ENCODE measurements at places on chromosomes 6 and 20.

DNA sequence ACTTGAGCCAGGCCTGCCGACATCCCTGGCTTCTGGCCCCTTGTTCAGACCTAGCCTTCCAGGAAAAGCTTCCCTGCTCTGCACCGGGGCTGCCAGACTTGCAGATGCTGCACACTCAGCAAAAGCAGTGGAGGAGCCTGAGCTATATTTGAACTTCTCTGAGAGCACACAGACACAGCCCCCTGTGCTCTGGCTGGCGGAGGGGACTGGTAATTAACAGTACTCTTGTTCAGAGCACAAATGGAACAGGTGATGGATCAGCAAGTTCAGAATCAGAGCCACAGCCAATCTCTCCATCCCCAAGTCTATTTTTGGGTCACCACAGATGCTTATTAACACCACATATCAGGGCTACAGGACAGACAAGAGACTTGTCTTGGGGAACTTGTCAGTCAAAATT lies 27.6 kb upstream of the RIMS4 start:
- no peak for DNase-seq

GRCh38 chr6:125367036-125367782 lies 65.4 kb upstream of the HDDC2 start:
- no peak for DNase-seq

GRCh38 chr6:122753000-122753687 lies 26.4 kb upstream of the FABP7 start:
- DNase-seq, result no peak

GRCh38 chr6:167400482-167401138 lies 75.7 kb downstream of the TTLL2 start:
- DNase-seq, result no peak

DNA sequence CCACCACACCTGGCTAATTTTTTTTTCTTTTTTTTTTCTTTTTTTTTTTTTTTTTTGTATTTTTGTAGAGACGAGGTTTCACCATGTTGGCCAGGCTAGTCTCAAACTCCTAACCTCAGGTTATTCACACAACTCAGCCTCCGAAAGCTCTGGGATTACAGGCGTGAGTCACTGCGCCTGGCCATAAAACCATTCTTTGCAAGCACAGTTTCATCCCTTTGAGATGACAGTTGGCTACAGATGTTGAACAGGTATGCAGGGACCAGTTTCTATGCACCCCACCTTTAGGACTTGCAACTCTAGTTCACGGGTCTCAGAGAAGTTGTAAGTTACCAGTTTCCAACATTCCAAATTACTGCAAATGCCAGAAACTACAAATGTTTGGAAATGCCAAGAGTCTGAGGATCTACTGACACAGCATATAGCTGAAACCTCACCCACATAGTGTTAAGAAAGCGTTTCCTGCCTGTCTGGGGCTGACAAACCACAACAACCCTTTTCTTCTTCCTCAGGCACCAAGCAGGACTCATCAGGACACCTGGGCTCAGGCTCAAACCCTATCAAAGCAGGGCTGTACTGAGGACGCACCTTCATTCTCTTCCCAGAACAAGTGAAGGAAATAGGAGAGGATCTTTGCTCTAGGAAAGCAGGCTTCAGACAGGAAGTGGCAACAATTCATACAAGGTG lies 22.9 kb downstream of the ARHGAP18 start:
- peak; percentile 12 for DNase-seq

DNA sequence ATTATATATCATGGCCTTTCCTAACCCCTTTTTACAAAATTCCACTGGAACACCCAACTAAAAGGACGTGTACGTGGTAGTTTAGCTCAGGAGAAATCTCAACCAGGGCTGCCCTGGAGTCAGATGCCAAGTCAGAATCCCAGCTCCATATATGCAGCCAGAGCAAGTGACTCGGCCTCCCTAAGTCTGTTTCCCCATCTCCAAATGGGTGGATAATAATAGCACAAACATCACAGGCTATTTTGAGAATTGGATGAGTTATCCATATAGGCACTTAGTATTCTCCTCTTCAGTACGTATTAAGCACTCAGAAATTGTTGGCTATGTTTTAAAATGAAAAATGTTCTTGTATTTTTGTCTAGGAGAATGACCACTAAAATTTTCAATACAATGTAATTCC lies 481.5 kb downstream of the CD109 start:
- no peak for DNase-seq

- no peak for DNase-seq
Measured at GRCh38 chr20:50054626-50055511, 58.1 kb downstream of the UBE2V1 start.

- no peak for DNase-seq
Measured at GRCh38 chr6:73823832-73824231, 127.8 kb downstream of the CD109 start.

- no peak for DNase-seq
Measured at GRCh38 chr6:100300221-100300736, 164.4 kb downstream of the SIM1 start.

DNA sequence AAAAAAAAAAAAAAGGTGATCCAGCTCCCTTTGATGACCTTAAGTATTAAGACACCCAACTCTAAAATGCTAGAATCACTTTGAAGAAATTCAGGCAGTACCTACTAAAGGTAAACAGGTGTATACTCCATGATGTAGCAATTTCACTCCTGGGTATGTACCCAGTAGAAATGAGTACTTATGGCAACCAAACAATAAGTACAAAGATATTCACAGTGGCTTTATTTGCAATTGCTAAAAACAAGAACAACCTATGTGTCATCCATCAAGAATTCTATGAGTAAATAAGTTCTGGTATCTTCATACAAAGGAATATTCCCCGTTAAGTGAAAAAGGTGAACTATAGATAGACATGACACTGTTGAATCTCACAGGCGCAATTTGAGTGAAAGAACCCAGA lies 29.4 kb downstream of the MDGA1 start:
- DNase-seq, result no peak

DNA sequence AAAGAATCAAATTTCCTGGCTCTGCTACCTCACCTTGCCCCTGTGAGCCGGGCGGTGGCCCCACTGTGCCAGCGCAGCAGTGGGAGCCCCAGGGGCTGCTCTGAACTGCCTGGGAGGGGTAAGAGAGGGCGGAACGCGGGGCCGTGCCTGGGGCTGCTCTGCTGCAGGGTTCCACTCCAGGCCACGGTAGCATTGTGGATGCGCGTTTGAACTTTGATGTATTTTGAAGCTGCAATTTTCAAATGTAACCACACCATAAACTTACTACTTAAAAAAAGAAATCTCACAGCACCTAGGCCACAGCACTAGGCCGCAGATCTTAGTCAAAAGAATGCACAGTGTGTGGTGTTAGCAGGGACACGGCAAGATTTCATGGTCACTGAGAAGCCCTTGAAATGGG lies 57.5 kb downstream of the PRDM1 start:
- no peak for DNase-seq

- no peak for DNase-seq
Measured at GRCh38 chr6:108156938-108157233, 8.9 kb upstream of the NR2E1 start.

DNA sequence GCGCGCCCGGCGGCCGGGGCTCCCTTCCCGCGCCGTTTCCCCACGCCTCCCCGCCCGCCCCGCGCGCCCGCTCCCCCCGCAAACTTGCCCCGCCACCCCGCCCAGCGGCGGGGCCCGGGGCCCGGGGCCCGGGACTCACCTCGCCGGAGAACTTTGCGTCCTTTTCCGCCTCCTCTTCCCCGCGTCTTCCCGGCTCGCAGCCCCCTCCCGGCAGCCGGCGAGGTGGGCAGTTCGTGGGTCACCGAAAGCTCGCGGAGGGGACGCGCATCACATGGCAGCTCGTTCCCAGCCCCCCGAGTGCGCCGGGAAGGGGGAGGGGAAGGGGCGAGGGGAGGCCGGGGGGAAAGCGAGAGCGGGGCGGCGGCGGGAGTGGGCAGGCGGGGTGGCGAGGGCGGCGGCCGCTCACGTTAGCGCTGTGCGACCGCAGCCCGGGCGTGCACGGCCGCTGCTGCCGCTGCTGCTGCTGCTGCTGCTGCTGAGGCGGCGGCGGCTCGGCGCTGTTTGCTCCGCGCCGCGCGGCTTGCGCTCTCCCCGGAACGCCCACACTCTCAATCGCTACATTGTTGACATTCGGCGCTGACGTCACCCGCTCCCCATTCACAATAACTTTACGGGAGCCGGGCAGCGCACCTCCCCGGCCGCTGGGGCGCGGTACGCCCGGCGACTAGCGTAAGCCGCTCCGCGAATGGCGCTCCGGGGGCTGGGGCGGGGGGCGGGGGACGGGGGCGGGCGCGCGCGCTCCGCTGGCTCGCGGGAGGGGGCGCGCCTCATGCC lies at the start of gene BACH2:
Gene BACH2 (minus strand): TSS at position 503 of the 774 bp plus-strand sequence. CDS start 287,999 bp downstream, outside the sequence.
- DNase-seq, result peak; percentile 91

GRCh38 chr20:6708010-6708409 lies 59.5 kb upstream of the BMP2 start:
- DNase-seq, result no peak

GRCh38 chr20:63830841-63831588 lies at the start of gene ZBTB46:
ZBTB46 (minus strand) TSS chr20:63831264; CDS start chr20:63790757, 40,507 bp downstream.
- DNase-seq, result no peak

- no peak for DNase-seq
Measured at GRCh38 chr6:829656-830055, 136.7 kb upstream of the EXOC2 start.

DNA sequence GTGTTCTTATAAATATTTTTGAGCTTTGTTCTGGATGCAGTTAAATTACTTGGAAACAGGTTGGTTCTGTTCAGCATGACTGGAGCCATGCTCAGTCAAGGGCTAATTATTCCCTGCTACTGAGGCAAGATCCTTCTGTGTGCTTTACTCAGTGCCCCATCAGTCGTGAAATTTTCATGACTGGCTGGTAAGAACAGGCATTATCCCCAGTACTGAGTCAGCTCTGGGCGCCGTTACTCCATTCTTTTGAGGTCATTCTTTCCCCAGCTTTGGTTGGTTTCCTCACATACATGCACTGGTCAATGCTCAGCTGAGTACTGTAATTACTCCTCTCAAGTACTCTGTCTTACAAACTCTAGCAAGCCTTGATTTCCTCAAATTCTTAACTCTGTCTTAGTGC lies 71.3 kb downstream of the CDKAL1 start:
- no peak for DNase-seq

DNA sequence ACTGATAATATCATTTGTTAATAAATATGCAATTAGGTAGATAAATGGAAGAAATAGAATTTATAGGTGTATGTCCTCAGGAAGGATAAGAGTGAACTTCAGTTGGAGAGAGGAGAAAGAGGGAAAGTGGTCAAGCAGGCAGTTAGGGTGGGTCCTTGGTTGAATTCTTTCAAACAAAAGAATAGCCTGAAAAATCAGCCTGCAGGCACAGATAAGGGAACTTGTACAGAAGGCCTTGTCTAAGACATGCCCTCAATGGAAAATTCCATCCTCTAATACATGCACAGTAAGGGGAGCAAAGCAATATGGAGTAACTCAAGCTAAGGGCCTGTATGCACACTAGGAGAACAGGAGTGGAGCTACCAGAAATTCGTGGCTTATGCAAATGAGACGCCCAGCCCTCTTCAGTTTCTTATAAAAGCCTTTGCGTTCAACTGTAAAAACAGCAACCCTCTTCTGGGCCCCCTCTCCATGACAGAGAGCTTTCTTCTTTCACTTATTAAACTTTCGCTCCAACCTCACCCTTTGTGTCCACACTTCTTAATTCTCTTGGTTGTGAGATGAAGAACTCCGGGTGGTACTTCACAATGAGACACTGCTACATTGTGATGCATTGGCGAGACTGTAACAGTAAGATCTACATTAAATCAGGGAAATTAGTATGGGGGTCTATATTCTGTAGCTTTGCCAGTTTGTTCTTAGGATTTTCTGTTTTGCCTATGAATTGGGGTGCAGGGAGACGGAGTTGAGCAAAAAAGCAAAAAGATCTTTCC lies 147.0 kb downstream of the HS3ST5 start:
- DNase-seq, result no peak

DNA sequence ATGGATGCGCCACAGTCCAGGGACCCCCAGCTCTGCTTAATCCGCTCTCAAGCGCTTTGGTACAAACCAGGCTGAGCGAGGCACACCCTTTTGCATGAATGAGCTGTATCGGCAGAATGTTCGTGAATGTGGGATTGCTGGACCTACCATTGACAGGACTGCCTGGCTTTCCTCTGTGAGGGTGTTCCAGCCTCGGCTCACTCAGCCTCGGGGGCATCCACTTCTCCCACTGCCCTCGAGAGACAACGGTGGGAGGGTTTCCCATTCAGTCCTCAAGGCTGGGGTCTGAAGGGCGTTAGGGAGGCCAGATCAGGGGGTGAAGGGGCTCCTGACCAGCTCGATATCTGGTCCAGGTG lies 17.4 kb downstream of the MDFI start:
- DNase-seq, result no peak

DNA sequence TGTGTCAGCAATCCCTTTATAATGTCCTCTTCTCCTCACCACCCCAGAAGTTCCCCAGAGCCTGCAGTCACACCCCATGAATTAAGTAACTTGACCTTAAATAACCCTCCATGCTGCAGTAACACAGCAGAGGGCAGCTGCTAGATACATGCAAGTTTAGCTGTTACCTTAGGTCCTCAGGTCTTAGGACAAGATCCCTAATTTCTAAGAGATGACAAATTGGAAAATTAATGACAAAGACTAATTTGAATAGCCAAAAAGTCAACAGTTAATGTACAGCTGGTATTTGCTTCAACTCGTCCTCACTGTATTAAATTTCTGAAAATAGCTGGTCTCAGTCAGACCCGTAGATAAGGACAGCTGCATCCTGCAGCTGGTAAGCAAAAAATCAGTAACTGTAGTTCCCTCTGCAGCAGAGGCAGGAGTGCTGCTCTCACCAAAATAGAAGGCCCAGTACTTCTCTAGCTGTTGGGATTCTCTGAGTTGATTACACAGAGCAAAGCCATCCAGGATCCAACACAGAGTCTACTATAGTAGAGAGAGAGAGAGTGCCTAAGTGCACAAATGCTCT lies 62.4 kb downstream of the TNFRSF21 start:
- DNase-seq, result no peak

GRCh38 chr6:92166666-92167065 lies 1252.7 kb downstream of the EPHA7 start:
- DNase-seq, result no peak

DNA sequence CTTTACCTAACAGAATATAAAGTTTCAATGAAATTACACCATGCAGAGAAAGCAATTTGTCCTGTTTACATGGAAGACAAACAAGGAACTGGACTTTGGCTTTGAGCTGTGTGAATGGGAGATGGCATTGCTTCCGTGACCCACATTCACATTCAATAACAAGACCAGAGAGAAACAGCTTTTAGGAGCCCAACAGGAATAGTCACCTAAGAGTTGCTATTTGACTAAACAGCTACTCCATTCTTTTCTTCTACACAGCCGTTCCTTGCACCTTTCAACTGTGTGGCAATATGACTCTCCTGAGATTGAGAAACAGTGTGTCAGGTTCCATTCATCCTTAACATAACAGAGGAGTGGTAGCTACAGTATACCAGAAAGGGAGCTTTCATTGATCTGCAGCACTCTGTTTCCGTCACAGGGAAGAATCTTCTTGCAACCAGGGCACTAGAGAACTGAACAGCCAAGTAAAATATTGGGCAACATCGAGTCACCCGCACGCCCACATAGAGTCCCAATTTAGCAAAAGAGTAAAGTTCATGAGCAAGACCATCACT lies 355.1 kb downstream of the HAO1 start:
- no peak for DNase-seq

- DNase-seq, result no peak
Measured at GRCh38 chr6:53862662-53863462, 68.1 kb downstream of the LRRC1 start.

- no peak for DNase-seq
Measured at GRCh38 chr20:10178727-10179313, 39.8 kb upstream of the SNAP25 start.
